ENCODE measurements at places on chromosomes 3 and 15.

DNA sequence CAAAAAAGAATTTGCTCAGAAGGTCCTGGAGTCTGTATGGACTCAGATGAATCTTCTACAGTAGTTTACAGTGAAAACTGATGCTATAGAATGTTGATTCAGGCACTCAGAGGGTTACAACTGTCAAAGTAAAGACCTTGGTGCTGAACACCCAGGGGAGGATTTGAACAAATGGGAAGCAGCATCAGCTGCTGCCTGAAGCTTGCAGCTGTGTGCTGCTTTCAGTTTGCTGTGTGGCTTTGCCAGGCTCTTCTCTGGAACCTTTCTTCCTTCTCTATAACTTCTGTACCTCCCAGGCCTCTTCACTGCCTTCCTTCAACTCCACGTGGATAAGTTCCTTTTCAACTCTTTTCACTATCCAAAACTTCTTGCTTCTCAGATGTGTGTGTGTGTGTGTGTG, 214.2 kb downstream of the GRM7 start:
- H3K27ac ChIP-seq, result no peak overlapping the region
- no peak overlapping the region for H3K4me3 ChIP-seq
- no peak for DNase-seq

GRCh38 chr3:37544105-37544504, 317.6 kb upstream of the CTDSPL start:
- no peak overlapping the region for H3K4me3 ChIP-seq
- no peak for DNase-seq
- no peaks in the 10 kb centered on the region for H3K27me3 ChIP-seq
- no peaks in the 10 kb centered on the region for H3K4me1 ChIP-seq

GRCh38 chr15:71312731-71313460, 197.6 kb downstream of the THSD4 start:
- H3K36me3 ChIP-seq, result no peaks in the 10 kb centered on the region
- no peak for DNase-seq
- no peak overlapping the region for H3K27ac ChIP-seq
- H3K27me3 ChIP-seq, result no peaks in the 10 kb centered on the region
- H3K4me3 ChIP-seq, result no peak overlapping the region

DNA sequence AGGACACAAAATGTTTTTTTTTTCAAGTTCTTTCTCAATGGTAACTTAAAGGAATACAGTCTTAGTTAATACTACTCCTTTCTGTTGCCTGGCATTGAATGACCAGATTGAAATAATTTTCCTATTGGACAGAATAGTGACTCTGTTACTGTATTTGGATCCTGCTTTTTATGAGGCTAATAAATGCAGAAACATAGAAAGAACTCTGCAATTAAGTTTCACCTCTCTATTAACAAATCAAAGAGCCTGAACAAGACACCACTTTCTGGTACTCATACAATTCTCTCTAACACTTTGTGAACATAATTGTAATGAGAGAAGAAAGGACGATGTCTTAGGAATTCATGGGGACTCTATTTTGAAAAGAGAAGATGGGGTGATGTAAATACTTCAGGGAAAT, 308.4 kb upstream of the ROBO2 start:
- H3K4me3 ChIP-seq, result no peak overlapping the region
- DNase-seq, result no peak
- no peaks in the 10 kb centered on the region for H3K27me3 ChIP-seq

DNA sequence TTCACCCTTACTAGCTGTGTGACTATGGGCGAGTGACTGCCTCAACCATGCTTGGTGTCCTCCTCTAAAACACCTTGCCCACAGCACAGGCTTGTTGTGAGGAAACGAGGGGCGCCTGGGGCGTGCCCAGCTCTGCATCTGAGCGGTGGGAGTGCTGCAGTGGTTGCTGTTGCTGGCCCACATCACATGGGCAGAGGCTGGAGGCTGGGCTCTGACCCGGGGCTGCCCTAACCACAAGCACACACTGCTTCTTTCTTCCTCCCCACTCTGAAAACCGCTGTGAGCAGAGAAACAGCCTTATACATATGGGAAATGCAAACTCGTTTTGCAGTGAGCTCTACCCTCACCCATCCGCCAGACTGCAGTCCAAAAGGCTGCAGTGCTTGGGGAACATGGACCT, 74.8 kb upstream of the RPL32 start:
- H3K4me3 ChIP-seq, result no peak overlapping the region
- H3K4me1 ChIP-seq, result no peaks in the 10 kb centered on the region
- peaks cover 9% of the 10 kb centered on the region for H3K36me3 ChIP-seq

- H3K36me3 ChIP-seq, result no peaks in the 10 kb centered on the region
- H3K27ac ChIP-seq, result no peak overlapping the region
- no peaks in the 10 kb centered on the region for H3K4me1 ChIP-seq
- H3K27me3 ChIP-seq, result no peaks in the 10 kb centered on the region
- H3K4me3 ChIP-seq, result no peak overlapping the region
- DNase-seq, result no peak
These were observed 39.7 kb downstream of the SLC28A1 start for GRCh38 chr15:84924077-84924731.

DNA sequence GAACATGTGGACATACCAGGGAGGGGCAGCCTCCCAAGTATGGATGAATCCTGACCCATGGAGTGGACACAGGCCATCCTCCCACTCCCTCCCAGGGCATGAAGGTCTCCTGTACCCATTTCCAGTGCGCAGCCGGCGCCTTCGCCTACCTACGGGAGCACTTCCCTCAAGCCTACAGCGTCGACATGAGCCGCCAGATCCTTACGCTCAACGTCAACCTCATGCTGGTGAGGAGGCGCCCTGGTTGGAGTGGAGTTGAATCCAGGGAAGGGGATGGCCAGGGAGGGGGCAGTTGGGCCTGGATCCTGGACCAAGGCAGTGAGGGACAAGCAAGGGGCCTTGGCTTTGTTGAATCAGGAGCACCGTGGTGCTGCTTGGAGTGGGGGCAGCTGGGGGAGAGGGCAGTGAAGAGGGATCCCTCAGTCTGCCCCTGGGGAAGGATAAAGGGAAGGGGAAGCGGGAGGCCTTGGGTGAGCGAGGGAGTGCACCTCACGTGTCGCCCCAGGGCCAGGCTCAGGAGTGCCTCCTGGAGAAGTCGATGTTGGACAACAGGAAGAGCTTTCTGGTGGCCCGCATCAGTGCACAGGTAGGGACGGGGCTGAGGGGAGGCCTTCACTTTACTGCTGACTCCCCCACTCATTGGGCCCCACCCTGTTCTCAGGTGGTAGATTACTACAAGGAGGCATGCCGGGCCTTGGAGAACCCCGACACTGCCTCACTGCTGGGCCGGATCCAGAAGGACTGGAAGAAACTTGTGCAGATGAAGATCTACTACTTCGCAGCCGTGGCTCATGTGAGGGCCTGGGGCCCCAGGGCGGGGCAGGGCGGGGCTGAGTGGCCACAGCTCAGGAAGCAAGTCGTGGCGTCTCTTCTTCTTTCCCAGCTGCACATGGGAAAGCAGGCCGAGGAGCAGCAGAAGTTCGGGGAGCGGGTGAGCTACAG, 25.3 kb downstream of the PTPN23 start:
- peaks cover 28% of the 10 kb centered on the region for H3K36me3 ChIP-seq
- no peak overlapping the region for H3K27ac ChIP-seq
- no peaks in the 10 kb centered on the region for H3K4me1 ChIP-seq
- no peaks in the 10 kb centered on the region for H3K27me3 ChIP-seq
- no peak for DNase-seq
- H3K4me3 ChIP-seq, result no peak overlapping the region
